CD4-positive, alpha-beta T cell (primary cell): ENCODE measurements at places on chromosomes 7 and 10. TPM values are rescaled to one million over a fixed set of nuclear protein-coding genes. Genes with fewer than 3 reads are reported as not detected.

Gene LRRC4
- total RNA-seq: 1.6 TPM

DNA sequence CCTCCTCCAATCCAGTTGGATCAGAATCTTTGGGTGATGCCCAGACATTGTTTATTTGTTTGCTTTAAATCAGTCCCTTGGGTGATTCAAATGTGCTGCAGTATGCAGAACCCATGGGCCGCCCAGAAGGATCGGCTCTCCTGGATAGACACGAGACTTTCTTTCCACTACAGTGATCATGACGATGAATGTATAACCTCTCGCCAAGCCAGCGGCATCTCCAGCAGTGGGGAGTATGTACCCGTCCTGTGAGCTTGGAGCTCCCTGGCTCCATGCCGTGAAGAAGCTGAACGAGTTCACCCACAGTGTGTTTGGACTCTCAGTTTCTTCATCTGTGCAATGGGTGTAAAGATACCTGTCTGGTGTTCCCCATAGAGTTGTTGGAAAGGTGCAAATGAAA lies 162.3 kb downstream of the CAMK1D start:
- H3K27ac ChIP-seq: no peak overlapping the region
- no peaks in the 10 kb centered on the region for H3K27me3 ChIP-seq
- peaks cover 25% of the 10 kb centered on the region for H3K4me1 ChIP-seq
- no peak overlapping the region for H3K4me3 ChIP-seq

Gene AKR1C8
- 0.27 TPM for total RNA-seq

- no peak for DNase-seq
- no peaks in the 10 kb centered on the region for H3K27me3 ChIP-seq
- H3K36me3 ChIP-seq: no peaks in the 10 kb centered on the region
- H3K4me3 ChIP-seq: no peak overlapping the region
These were observed 128.9 kb downstream of the PLXDC2 start for GRCh38 chr10:19944911-19945663.

DNA sequence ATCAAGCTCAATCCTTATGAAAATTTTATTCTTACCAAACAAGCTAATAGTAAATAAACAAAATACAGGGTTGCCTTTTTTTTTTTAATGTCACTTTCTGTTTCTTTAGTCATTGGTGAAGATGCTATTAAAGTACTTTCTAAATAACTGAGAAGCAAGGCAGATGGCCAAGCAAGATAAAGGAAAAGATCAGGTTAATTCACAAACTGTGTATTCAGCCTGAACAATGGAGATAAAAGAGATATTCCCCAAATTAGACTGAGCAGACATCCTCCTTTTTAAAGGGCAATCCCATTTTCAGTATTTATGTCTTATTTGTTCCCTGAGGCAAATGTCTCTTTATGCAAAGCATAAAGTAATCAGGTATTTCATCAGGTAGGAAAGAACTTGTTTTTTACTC lies 23.1 kb upstream of the XRCC2 start:
- no peak for DNase-seq
- H3K27ac ChIP-seq: no peak overlapping the region
- H3K36me3 ChIP-seq: no peaks in the 10 kb centered on the region
- H3K4me3 ChIP-seq: no peak overlapping the region
- no peaks in the 10 kb centered on the region for H3K27me3 ChIP-seq

DNA sequence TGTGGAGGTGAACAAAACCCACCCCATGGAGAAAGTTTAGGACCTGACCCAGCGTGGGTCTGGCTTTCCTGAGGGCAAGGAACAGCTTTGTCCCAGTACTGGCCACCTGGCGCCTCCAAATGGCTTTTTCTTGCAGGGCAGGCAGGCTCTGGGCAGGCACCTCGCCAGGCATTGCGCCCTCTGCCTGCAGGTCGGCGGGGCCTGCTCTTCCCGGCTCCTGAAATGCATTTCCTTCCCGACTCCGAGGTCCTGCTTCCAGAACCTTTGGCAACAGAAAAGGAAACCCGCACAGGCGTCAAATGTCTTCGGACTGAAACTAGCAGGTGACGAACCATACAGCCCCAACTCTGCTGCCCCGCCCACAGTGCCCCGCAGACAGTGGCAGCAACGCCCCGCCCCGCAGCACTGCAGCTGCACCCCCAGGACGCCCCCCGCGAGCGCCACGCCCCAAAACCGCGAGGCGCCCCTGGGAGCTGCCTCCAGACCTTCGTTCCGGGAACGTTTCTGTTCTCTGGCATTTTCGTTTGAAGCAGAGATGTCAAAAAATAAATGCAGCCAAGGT lies 65.5 kb downstream of the C10orf143 start:
- DNase-seq: no peak
- H3K27me3 ChIP-seq: no peaks in the 10 kb centered on the region
- no peak overlapping the region for H3K4me3 ChIP-seq
- no peak overlapping the region for H3K27ac ChIP-seq

Gene UCN3
- not detected for total RNA-seq

- no peaks in the 10 kb centered on the region for H3K36me3 ChIP-seq
- no peak for DNase-seq
- no peak overlapping the region for H3K27ac ChIP-seq
- H3K4me3 ChIP-seq: no peak overlapping the region
- H3K27me3 ChIP-seq: peaks cover 3% of the 10 kb centered on the region
These were observed 534.0 kb downstream of the DNAJB6 start for GRCh38 chr7:157870644-157871290.

- H3K4me3 ChIP-seq: no peak overlapping the region
- H3K27ac ChIP-seq: no peak overlapping the region
- DNase-seq: no peak
- peaks cover 4% of the 10 kb centered on the region for H3K27me3 ChIP-seq
- no peaks in the 10 kb centered on the region for H3K36me3 ChIP-seq
These were observed 42.6 kb downstream of the WIPF3 start for GRCh38 chr7:29848941-29849340.

Gene PLPP4
- total RNA-seq: not detected

DNA sequence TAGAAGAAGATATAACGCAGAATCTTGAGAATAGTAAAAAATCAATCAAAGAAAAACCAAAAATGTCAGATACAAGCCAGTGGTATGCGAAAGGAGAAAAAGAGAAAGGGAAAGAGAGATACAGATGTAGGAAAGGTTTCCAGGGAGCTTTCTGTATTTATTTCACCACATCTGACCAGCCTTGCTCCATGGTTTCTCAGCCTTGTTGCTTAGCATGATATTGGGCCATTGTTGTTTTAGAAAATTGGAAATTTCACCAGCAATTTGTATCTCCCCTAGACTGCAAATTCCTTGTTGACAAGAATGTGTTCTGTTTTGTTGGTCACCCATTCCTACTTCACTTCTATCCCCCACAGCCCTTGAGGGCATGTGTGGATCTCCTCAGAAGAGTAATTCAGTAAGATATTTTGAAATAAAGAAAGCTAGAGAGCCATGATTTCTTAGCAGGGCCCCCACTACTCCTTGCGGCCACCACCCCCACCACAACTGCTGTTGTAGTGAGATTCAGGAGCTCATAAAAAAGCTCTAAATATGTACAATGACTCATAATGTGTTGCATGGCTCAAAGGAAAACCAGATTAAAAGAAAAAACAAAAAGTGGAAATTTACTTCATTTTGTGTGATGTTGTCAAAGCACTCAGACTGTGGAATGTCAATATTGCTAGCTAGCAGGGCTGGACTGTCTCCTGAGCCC lies 138.7 kb downstream of the CHRM2 start:
- H3K4me1 ChIP-seq: no peaks in the 10 kb centered on the region
- no peak overlapping the region for H3K27ac ChIP-seq
- no peak overlapping the region for H3K4me3 ChIP-seq
- no peaks in the 10 kb centered on the region for H3K27me3 ChIP-seq

DNA sequence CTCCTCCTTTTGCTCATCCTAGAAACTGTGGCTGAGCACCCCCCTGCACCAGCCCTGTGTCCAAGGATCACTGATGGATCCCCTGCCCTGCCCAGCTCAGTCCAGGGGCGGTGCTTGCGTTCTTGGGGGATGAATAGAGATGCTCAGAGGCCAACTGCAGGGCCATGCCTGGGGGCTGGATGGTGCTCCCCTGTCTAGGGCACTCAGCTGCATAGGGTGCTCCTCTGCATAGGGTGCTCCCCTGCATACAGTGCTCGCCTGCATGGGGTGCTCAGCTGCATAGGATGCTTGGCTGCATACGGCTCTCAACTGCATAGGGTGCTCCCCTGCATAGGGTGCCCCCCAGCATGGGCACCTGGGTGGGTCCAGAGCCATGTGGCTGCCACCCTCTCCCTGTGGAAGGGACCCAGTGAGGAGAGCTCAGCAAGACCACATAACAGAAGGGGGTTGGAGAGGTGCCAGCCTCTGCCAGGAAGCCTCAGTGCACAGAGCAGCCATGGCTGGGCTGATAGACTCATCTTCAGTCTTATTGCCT lies 95.0 kb downstream of the BMS1 start:
- no peaks in the 10 kb centered on the region for H3K4me1 ChIP-seq
- no peaks in the 10 kb centered on the region for H3K36me3 ChIP-seq
- H3K27ac ChIP-seq: no peak overlapping the region
- H3K27me3 ChIP-seq: no peaks in the 10 kb centered on the region
- no peak overlapping the region for H3K4me3 ChIP-seq

Gene EXOC4
- total RNA-seq: 59.9 TPM

GRCh38 chr7:21300692-21301091 lies 127.2 kb upstream of the SP4 start:
- no peaks in the 10 kb centered on the region for H3K27me3 ChIP-seq
- DNase-seq: peak; percentile 16
- H3K4me3 ChIP-seq: no peak overlapping the region
- no peak overlapping the region for H3K27ac ChIP-seq

GRCh38 chr7:119999738-120000475 lies 273.1 kb upstream of the KCND2 start:
- H3K36me3 ChIP-seq: no peaks in the 10 kb centered on the region
- no peaks in the 10 kb centered on the region for H3K27me3 ChIP-seq
- H3K27ac ChIP-seq: no peak overlapping the region
- no peak for DNase-seq
- H3K4me1 ChIP-seq: no peaks in the 10 kb centered on the region

GRCh38 chr10:118383699-118384098 lies 41.6 kb upstream of the FAM204A start:
- no peak for DNase-seq
- H3K4me1 ChIP-seq: no peaks in the 10 kb centered on the region
- H3K27ac ChIP-seq: no peak overlapping the region
- no peak overlapping the region for H3K4me3 ChIP-seq
- H3K36me3 ChIP-seq: no peaks in the 10 kb centered on the region

GRCh38 chr7:5532536-5533335 lies 109.1 kb upstream of the TNRC18 start:
- no peaks in the 10 kb centered on the region for H3K27me3 ChIP-seq
- H3K4me1 ChIP-seq: peaks cover 47% of the 10 kb centered on the region
- H3K27ac ChIP-seq: peak overlapping the region; percentile 84
- H3K36me3 ChIP-seq: peaks cover 18% of the 10 kb centered on the region

DNA sequence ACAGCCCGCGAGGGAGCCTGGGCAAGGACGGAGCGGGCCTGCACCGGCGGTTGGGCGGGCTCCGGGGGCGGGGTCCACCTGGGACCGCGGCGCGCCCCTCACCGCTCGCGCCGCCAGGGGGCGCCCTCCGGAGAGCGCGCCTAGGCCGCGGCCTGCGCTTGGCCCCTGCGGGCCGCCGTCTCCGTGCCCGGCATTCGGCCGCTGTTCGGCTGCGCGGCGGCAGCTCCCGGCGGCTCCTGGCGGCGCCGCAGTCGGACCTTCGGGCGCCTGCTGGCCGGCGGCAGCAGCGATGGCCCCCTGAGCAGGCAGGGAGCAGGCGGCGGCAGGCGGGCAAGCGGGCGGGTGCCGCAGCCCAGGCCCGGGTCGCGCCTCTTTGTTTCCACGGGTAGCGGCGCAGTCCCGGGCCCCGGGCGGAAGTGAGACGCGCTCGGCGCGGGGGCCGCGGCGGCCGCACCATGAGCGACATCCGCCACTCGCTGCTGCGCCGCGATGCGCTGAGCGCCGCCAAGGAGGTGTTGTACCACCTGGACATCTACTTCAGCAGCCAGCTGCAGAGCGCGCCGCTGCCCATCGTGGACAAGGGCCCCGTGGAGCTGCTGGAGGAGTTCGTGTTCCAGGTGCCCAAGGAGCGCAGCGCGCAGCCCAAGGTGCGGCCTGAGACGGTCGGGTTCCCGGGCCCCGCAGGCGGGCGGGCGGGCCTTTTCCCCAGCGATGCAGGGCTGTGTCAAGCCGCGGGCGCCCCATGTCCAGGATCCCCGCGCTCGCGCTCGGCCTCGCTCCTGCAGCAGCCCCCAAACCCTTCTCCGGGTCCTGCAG lies at the start of gene INTS15:
TSS of gene INTS15 (plus strand) at position 193 of the 816 bp plus-strand sequence. CDS start at position 456, 263 bp downstream.
- peak within 1 kb of the TSS; percentile 59 for H3K27ac ChIP-seq
- DNase-seq: peak; percentile 77
- H3K27me3 ChIP-seq: no peaks in the 10 kb centered on the region
- H3K4me1 ChIP-seq: peaks cover 28% of the 10 kb centered on the region
- H3K36me3 ChIP-seq: peaks cover 37% of the 10 kb centered on the region
